Gastrocnemius medialis (tissue), 4 donors: ENCODE measurements at places on chromosomes 7 and 10. TPM values are rescaled to one million over a fixed set of nuclear protein-coding genes. Genes with fewer than 3 reads are reported as not detected.

DNA sequence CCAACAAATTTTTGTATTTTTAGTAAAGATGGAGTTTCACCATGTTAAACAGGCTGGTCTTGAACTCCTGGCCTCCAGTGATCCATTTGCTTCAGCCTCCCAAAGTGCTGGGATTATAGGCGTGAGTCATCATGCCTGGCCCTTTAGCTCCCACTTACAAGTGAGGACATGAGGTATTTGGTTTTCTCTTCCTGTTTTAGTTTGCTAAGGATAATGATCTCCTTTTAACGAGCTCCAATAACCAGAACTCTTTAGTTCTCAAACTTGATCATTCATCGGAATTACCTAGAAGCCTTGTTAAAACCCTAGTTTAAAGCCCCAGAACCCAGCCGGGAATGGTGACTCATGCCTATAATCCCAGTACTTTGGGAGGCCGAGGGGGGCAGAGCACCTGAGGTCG lies 481.4 kb downstream of the TYW1 start:
- H3K36me3 ChIP-seq, result no peaks in the 10 kb centered on the region
- no peaks in the 10 kb centered on the region for H3K4me1 ChIP-seq
- no peak overlapping the region for H3K4me3 ChIP-seq
- H3K27me3 ChIP-seq, result no peaks in the 10 kb centered on the region

- no peak for DNase-seq
- no peaks in the 10 kb centered on the region for H3K27me3 ChIP-seq
- no peaks in the 10 kb centered on the region for H3K36me3 ChIP-seq
- H3K4me1 ChIP-seq, result no peaks in the 10 kb centered on the region
- no peak overlapping the region for H3K27ac ChIP-seq
These were observed 625.1 kb downstream of the DNAJB6 start for GRCh38 chr7:157961731-157962457.

- H3K27me3 ChIP-seq, result no peaks in the 10 kb centered on the region
- DNase-seq, result no peak
- no peaks in the 10 kb centered on the region for H3K4me1 ChIP-seq
- peaks cover 69% of the 10 kb centered on the region for H3K36me3 ChIP-seq
These were observed 21.6 kb downstream of the KIN start for GRCh38 chr10:7766241-7766640.

GRCh38 chr7:15874774-15875173 lies 188.3 kb upstream of the MEOX2 start:
- H3K4me1 ChIP-seq, result no peaks in the 10 kb centered on the region
- no peak overlapping the region for H3K4me3 ChIP-seq
- H3K27me3 ChIP-seq, result no peaks in the 10 kb centered on the region
- H3K36me3 ChIP-seq, result no peaks in the 10 kb centered on the region
- no peak for DNase-seq
- no peak overlapping the region for H3K27ac ChIP-seq

DNA sequence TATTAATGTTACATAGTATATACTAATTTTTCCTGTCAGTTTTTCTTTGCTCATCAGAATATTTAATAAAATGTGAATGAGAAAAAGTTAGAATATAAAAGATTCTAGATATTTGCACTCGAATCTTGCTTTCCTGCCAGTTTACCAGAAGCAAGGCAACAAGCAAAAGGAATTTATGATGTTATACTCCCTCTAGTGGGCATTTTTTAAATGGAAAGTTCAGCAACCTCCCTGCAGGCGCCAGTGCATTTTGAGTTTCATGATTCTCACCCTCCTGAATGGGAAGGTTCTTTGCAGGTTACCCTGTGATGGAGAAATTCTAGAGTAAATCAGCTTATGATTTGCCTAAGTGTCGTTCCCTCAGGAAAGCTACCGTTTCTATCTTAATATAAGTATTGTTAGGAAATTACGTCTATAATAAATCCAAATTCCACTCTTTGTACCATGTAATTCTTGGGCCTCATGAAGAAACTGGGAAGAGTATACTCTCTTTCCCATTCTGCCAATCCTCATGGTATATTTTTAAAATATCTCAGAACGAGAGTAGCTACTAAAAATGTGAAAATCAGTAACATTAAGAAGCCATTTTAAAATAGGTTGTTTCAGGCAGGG lies 350.0 kb downstream of the CRPPA start:
- H3K4me3 ChIP-seq, result no peak overlapping the region
- no peaks in the 10 kb centered on the region for H3K27me3 ChIP-seq
- no peaks in the 10 kb centered on the region for H3K36me3 ChIP-seq
- peaks cover 15% of the 10 kb centered on the region for H3K4me1 ChIP-seq
- no peak for DNase-seq

DNA sequence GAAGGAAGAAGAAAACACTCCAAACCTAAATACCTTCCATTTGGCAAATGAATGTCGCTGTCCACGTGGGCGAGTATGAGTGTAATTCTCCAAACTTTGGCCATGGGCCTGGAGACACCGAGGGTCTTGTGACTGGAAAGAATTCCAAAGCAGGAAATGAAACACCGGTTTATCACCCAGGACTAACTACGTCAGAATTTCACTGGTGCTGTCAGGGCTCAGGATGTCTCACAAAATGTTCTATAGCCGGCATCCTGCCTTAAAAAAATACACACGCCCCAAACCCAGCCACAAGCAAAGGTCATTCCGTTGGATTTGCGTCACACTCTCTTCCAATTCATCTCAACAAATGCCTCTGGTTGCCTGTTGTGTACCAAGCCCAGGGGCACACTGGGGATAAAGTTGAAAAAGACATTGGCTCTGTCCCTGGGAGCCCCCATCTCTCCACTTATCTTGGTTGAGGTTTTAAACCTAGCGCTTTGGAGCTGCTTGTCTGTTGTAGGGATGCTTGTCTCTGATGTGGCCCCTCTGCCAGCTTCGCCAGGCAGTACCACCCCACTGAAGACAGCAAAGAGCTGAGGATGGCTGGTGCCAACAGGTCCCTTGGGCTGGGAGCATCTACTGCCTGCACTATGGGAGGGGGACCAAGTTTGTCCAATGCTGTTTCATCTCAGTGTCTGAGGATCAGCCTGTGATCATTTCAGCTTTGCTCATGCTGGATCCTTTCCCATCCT lies 31.2 kb downstream of the GSTO2 start:
- peak overlapping the region; percentile 3 for H3K4me3 ChIP-seq
- H3K27me3 ChIP-seq, result no peaks in the 10 kb centered on the region
- H3K36me3 ChIP-seq, result no peaks in the 10 kb centered on the region
- H3K4me1 ChIP-seq, result peaks cover 40% of the 10 kb centered on the region
- H3K27ac ChIP-seq, result peak overlapping the region; percentile 77

DNA sequence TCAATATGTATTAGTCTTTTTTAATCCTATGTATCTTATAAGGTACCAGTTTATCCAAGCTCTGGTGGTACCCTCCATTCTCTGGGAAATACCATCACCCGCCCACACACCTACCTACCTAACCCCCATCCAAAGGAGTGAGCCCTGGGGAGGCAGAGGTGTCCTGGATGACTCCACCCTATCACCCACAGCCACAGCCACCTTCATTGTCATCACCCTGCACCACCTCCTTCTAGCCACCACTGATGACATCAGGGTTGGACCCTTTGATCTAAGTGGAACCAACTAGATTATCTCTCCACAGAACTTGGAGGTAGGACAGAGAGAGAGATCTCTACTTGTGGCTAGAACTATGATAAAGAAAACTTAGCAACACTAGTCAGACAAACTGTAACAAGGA lies 259.4 kb downstream of the PARD3 start:
- DNase-seq, result no peak
- no peaks in the 10 kb centered on the region for H3K27me3 ChIP-seq
- H3K4me3 ChIP-seq, result no peak overlapping the region
- no peaks in the 10 kb centered on the region for H3K36me3 ChIP-seq
- H3K4me1 ChIP-seq, result no peaks in the 10 kb centered on the region

DNA sequence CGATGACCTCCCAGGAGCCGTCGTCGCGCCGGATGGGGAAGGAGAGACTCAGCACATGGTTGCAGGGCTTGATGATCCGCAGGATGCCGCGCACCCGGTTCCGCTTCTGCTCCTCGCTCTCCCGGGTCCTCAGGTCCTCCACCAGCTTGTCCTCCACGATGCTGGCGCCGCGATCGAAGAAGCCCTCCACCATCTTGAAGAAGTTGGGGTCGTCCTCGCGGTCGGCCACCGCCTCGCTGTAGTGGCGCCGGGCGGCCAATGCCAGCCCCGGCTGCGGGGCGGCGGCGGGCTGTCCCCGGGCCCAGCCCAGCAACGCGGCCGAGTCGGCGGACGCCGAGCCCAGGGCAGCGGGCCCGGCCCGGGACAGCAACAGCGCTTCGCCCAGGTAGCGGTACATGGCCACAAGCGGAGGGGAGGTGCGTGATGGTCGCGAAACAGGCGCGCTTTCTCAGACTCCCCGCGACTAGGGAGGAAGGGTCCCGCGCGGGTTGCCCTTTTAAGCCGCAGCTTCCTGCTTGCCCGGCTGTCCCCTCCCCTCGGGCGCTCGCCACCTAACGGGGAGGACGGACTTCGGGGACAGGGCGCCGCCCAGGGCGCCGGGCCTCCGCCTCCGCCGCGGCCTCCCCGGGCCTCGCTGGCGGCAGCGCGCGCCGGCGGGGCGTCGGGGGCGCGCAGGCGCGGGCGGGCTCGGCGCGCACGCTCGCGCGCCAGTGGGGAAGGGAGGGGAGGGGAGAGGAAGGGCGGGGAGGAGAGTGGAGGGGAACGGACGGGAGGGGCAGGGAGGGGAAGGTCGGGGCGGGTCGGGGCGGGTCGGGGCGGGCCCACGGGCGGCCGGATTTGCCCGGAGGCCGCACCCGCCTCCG lies at the start of the genes GLUD1 and SHLD2:
Gene GLUD1, minus strand, starts transcription at position 471 of the 863 bp plus-strand sequence. Its CDS starts 74 bp downstream, at position 397.
Gene SHLD2, plus strand, starts transcription at position 834 of the 863 bp plus-strand sequence. CDS start 56,149 bp downstream, outside the sequence.
- peaks cover 30% of the 10 kb centered on the region for H3K4me1 ChIP-seq
- H3K4me3 ChIP-seq, result peak within 1 kb of the TSS; percentile 87
- H3K27ac ChIP-seq, result peak within 1 kb of the TSS; percentile 99

- H3K27me3 ChIP-seq, result no peaks in the 10 kb centered on the region
- H3K27ac ChIP-seq, result no peak overlapping the region
- DNase-seq, result no peak
These were observed 43.8 kb upstream of the ACSL5 start for GRCh38 chr10:112330162-112330561.

DNA sequence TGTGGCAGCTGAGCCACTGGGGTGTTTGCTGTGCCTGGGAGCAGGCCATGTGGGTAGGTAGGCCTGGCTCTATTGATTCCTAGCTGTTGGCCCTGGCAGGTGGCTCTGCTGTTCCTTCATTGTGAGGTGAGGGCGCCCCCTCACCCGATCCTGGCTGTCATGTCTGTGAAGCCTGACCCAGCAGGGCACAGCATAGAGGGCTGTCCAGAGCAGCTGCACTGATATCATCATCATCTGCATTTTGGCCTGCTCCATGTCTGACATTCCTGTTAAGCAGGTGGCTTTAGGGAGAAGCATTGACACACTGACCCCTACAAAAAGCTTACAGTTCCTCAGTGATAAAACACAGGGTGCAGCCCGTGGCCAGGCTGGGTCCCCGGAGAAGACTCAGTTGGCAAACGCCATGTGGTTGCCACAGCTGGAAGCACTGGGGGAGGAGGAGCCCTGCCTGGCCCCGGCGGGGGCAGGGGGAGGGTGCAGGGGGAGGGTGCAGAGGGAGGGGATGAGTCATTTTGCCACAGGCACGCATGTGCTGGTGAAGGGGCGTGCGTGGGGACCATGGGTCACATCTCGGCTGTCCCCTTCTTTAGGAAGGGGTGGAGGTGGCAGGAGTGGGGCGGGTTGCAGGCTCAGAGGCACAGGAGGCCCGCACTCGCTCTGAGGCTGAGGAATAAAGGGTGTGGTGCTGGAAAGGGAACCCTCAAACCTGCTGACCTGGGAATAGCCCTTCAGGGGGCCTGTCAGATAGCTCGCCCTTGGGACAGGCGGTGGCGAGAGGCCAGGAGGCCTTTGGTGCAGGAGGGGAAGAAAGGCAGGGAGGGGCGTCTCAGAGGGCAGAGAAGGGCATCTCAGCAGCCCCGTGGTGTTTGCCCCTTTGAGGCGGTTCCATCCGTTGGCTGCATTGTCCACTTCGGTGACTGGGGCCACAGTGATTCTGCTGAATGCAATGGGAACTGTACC lies 31.6 kb downstream of the IKZF1 start:
- no peaks in the 10 kb centered on the region for H3K36me3 ChIP-seq
- no peak for DNase-seq
- H3K4me1 ChIP-seq, result no peaks in the 10 kb centered on the region
- H3K27ac ChIP-seq, result no peak overlapping the region

DNA sequence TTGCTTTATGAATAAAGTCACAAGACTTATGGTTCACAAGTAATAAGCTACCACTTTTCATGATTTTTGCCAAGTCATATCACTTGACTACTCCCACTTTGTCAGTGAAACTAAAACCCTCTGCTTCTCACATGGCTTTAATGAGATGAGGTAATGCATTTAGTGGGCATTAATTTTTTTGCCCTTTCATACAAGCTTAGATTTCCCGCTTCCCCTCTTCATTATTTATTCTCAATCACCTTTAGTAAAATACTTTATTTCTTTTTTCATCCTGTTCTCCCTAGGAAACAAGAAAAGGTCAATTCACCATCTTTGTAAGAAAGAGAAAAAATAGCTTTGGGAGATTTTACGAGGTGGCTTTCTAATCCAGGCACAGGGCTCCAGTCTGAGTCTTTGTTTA lies 109.6 kb upstream of the STARD3NL start:
- no peaks in the 10 kb centered on the region for H3K36me3 ChIP-seq
- DNase-seq, result no peak
- H3K4me1 ChIP-seq, result no peaks in the 10 kb centered on the region
- no peak overlapping the region for H3K27ac ChIP-seq
- H3K27me3 ChIP-seq, result no peaks in the 10 kb centered on the region

DNA sequence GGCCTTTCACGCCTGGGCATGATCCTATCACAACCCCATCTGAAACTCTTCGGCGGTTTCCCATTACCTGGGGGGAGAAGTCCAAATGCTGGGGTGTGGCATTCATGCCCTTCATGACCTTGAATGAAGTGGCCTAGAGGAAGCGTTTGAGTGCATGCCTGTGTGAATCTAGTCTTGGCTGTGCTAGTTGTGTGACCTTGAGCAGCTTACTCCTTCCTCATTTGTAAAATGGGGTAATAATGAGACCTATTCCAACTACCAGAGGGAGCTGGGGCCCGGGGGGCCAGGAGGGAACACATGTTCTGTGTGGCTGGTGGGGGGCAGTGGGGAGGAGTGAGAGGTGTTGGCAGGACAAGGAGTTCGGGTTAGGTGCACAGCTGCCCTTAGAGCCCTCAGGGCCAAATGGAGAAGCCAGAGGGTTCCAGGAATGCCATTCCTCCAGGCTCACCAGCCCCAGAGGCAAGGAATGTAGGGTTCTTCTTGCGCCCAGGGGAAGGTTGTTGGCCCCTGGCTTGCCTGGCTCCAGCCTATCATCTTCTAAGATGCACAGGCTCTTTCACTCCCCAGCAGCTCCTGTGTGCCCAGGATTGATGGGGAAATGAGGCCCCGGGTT lies 21.3 kb upstream of the TBRG4 start:
- no peak for DNase-seq
- no peaks in the 10 kb centered on the region for H3K36me3 ChIP-seq
- H3K27me3 ChIP-seq, result no peaks in the 10 kb centered on the region
- H3K27ac ChIP-seq, result no peak overlapping the region
- H3K4me1 ChIP-seq, result no peaks in the 10 kb centered on the region
- H3K4me3 ChIP-seq, result no peak overlapping the region

Gene LEP
- total RNA-seq, result 0.11 TPM

Gene GRID2IP
- total RNA-seq, result 0.13 TPM

Gene FRMPD2
- not detected for total RNA-seq

Gene CD36
- total RNA-seq, result 346 TPM

Gene HDAC9
- 5.6 TPM for total RNA-seq

Gene KDM7A
- total RNA-seq, result 65.2 TPM

Gene VWC2
- total RNA-seq, result not detected
